ENCODE measurements at places on chromosomes 7 and 10.

- no peak for DNase-seq
Measured at GRCh38 chr7:70782796-70783195, 349.1 kb upstream of the GALNT17 start.

DNA sequence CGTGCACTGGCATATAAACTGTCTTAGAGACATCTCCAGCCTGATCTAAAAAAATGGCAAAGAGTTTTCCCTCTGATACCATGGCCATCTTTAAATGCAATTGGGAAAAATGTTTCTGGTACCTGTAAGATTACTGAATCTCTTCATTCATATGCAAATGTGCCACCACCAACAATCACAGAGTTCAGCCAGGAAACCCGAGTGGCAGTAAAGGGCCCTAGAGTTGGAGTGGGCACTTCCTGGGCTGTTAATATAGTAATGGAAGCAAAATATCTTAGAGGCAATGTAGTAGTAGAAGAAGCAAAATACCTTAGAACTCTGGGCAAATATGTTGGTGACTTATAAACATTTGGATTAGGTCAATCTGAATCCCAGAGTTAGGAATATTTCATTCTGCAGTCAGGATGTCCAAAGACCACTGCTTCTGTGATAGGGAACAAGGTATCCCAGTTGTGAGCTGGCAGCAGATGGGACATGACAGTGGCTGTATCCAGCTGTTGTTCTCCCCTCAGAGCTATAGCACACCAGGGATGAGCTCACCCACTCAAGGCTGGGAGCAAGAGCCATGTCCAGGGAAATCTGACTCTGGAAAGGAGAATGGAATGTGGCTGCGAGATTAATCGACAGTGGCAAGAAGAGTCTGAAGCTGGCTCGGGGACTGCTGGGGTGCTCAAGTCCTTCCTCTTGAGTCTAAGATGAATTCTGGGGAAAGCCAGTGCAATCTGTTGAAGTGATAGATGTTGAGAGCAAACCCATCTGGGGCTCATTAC is 332.1 kb downstream of the PHTF2 start:
- no peak for DNase-seq

DNA sequence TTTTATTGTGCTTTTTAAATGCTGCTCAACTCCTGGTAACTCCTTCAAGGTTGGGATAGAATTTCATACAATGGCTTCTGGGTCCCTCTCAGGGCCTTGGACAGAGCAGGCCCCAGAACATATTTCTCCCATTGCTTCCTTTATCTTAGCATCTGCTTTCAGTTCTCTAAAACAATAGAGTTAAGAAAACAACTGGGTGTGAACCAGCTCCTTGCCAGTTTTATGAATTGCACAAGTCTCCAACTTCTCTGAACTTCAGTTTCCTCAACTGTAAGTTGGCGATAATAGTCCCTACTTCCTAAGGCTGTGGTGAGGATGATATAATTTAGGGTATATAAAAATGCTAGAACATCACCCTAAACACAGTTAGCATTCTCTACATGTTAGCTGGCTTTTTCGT is 77.0 kb upstream of the INHBA start:
- DNase-seq: no peak

DNA sequence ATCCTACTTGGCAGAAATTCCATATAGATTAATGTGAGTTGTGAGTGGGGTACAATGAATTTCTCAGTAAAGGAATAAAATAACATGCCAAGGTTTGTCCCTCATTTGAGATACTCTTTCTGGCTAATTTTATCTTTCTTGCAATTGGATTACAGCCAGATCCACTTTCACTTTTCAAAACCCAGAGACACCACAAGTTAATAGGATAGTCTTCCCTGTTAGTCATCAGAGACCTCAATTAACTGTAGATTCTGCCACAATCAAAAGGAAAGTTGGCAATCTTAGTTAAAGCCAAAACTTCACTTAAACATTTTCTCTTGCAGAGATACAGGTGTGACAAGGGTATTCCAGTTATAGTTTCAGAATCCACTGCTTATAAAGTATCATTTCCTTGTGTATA is 91.4 kb upstream of the PHYHIPL start:
- no peak for DNase-seq

DNA sequence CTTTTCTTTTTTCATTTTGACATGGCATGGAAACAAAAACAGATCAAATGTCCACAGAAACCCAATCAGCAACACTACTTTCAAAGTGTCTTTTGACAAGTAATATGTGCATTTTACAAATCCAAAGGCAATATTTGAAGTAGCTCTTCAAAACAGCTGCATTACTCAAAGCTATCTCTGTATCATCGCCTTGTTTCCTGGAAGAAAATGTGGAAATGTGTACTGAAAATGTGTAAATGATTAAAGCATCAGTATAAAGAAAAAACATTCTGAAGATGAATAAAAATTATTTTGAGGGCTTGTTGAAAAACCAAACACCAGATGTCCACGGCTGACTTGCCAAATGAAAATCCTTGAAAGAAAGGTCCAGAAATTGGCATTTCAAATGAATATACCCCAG is 16.5 kb upstream of the ITGB8 start:
- no peak for DNase-seq

Measured in HTR-8/SVneo (cell line).